ENCODE measurements at places on chromosomes 4 and X.

DNA sequence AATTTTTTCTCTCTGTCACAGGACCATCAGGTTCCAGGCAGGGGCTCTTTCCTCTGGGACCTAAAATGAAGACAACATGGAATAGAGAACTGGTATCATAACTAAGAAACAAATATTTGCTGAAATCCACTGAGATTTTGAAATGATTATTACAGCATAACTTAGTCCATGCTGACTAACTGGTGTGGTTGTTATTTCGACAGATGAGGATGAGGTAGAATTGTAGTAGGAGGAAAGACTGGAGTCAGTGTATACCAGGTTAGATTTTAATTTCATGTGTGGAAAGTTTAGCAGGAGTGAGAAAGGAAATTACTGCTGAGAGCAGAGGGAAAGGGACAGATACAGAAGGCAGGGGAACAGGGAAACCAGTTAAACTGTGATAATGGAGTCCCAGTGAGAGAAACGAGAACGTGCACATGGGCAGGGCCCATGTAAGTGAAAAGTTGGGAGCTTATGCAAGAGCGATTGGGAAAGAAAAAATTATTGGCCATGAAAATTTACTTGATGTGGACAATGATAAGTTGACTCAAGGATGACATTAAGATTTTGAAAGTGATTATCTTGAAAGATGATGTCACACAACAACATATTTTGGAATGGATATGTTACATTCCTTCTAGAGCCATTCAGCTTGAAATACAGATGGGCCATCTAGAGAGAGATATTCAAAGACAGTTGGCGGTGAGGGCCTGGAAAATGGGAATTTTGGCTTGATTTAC is 98.7 kb upstream of the DDIT4L start:
- DNase-seq: peak; percentile 33

DNA sequence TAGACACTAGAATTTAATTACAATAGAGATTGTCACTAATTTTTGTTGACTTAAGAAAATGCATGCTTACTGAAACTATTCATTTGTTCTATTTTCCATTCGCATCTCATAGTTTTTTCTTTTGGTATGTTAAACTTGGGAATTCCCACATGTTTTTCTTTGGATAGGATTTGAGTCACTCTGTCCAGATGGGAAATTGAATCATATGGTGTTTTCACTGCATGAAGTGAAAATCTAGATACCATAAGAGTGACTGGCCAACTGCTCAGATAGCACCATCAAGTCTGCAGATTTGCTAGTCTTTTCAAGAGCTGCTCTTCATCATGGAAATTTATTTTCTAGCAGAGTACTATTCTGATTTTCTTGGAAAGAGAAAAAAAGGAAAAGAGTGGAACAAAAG is 172.6 kb downstream of the FAM47B start:
- peak; percentile 16 for DNase-seq

GRCh38 chr4:186840771-186841301 is 117.2 kb upstream of the FAT1 start:
- no peak for DNase-seq

GRCh38 chr4:30837131-30837539 is 117.0 kb downstream of the PCDH7 start:
- DNase-seq: no peak

DNA sequence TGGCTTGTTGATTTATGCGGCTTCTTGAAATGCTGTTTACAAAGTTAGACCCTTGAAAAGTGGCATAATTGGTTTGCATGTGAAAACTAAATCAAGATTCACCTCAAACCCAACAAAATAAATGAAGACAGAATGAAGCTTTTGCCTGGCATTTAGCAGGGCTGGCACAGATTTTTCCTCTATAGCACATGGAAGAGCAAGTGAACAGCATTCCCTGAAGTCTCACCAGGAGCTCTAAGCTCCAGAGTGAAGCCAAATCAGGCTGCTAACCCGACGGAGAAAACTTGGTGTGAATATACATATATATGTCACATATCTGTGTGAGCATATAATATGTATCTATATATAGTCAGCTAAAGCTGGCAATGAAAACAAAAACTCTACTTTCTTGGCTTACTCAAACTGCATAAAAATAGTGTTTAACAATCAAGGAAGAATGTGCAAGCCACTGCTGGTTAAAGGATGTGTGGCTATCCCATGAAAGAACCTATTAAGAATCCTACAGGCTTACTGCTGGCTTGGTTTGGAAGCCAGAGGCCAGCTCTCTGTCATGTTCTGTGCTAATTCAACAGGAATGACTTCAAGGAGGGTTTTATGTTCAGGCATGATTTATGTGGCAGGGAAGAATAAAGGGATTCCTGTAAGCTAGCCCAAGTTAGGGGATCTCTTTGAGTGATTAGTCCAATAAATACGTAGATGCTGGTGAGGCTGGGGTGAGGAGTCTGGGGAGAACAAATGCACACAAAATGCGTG is 69.9 kb downstream of the MFAP3L start:
- peak; percentile 15 for DNase-seq

DNA sequence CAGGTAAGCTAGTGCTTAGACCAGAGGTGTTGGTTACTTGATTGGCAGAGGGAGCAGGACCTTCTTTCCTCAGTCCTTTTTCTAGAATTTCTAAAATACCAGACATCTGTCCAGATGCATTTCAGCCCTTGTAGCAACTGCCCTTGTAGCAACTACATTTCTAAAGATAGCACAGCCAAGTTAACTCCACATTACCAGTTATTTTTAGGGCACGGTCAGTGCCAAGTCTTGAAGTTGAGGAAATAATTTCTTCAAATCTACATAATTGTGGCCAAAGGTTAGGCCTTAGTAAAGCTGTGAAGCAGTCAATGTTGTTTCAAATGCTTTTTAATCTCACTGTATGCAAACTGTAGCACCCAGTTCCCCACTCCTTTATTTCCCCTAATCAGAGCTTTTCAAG is 62.9 kb downstream of the MID1IP1 start:
- DNase-seq: peak; percentile 31

DNA sequence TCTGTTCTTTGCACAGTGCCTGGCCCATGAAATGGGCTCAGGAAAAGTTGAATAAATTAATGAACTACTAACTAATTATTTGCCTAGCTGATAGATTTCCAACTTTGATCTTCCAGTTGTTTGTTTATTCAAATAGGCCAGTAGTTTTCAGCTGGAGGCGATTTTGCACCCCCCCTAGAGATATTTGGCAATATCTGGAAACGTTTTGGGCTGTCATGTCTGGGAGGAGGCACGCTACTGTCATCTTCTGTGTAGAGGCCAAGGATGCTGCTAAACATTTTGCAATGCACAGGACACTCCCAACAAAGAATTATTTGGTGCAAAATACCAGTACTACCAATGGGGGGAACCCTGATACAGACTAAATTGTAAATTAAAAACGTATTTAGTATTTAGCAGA is 81.9 kb downstream of the VCX2 start:
- no peak for DNase-seq

DNA sequence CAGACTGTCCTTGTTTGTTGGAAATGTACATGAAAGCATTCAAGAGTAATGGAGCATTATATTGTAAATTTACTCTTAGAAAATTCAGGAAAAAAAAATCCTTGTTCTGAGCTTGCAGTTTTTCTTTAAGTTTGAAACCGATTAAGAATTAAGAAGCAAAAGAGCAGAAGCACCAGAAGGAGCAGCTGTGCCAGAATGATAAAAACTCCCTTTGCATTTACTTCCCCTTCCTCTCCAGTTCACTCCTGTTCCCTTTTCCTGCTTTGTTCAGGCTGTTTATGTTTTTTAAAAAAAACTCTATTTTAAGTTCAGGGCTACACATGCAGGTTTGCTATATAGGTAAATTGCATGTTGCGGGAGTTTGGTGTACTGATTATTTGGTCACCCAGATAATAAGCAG is 90.3 kb downstream of the ATOH1 start:
- DNase-seq: no peak

GRCh38 chr4:1610791-1611500 is 73.2 kb downstream of the FAM53A start:
- DNase-seq: no peak

DNA sequence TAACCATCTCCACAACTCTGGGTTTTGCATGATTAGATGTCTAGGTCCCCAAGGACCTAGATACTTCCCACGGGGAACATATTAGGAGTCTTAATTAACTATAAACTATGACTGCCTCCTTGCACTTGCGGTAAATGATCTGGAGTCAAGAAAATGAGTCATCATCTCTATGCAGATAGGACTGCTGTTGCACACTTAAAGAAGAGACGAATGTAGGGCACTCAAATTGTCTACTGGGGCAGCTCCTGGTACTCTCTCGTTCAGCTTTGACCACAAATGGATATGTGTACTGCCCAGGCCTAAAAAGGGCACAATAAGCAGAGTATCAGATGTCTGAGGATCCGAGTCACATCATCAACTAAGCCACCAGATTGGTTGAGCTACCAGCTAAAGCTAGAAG is 1783.4 kb upstream of the AGA start:
- no peak for DNase-seq

- no peak for DNase-seq
Observed at GRCh38 chrX:150546711-150547153, 21.7 kb upstream of the MTM1 start.

DNA sequence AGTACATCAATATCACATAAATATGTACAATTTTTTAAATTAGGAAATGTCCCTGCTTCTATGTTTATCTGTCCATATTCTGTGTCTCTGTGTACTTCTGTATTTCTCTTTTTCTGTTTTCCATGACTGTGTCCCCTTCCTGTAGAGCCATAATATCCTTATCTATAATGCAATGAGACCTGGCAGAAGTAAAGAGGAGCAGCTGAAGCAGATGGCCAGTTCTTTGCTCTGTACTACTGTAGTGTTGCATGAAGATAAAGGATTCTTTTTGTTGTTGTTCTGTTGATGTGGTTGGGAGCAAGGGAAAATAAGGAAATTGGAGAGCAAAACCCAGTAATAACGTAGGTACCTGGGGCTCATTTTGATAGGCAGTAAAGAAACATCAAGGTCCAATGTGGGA is 301.7 kb downstream of the ADGRL3 start:
- no peak for DNase-seq

GRCh38 chrX:49892542-49892941 is 13.3 kb downstream of the USP27X start:
- no peak for DNase-seq

DNA sequence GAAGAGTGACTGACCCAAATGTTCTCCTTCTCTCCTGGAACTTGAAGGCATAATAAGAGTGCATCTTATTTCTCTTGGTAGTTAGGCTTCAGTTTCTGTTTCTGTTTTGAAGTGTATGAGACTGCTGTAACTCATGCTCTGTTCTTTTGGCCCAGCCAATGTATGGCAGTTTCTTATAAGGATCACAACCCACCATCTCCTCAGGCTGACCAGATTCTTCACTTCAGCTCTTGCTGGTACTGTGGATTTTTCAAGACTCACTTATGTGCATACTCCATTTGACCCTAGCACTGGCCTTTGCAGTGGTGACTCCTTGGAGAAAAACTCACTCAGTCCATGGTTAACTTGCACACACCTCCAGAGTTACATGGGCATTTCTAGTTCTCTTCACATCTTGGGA is 9.6 kb upstream of the YTHDC1 start:
- DNase-seq: no peak

- no peak for DNase-seq
Observed at GRCh38 chr4:41714364-41715000, 34.0 kb downstream of the PHOX2B start.

GRCh38 chrX:14718403-14718802 is 154.5 kb downstream of the FANCB start:
- DNase-seq: no peak

GRCh38 chr4:13399257-13399656 is 84.9 kb downstream of the RAB28 start:
- DNase-seq: no peak

GRCh38 chr4:171719691-171720090 is 93.5 kb upstream of the GALNTL6 start:
- no peak for DNase-seq

DNA sequence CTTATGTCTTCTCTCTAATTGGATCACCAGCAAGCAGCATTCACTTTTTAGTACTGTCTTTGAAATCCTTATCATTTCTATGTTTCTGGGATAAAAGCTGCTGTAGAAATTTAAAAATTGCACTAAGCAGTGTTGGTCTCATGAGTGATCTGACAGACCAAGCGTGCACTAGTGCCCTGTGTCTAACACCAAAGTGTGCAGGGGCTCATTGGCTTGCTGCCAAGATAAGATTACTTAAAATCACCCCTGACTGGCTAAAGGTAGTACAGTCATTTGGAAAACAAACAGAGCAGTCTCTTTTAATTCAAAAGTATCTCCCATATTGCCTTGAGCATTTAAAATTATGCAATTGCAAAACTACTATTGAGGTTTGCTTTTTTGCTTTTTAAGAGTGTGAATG is 304.6 kb downstream of the ARAP2 start:
- no peak for DNase-seq

- DNase-seq: no peak
Observed at GRCh38 chrX:102580891-102581290, 18.4 kb upstream of the ARMCX5 start.

DNA sequence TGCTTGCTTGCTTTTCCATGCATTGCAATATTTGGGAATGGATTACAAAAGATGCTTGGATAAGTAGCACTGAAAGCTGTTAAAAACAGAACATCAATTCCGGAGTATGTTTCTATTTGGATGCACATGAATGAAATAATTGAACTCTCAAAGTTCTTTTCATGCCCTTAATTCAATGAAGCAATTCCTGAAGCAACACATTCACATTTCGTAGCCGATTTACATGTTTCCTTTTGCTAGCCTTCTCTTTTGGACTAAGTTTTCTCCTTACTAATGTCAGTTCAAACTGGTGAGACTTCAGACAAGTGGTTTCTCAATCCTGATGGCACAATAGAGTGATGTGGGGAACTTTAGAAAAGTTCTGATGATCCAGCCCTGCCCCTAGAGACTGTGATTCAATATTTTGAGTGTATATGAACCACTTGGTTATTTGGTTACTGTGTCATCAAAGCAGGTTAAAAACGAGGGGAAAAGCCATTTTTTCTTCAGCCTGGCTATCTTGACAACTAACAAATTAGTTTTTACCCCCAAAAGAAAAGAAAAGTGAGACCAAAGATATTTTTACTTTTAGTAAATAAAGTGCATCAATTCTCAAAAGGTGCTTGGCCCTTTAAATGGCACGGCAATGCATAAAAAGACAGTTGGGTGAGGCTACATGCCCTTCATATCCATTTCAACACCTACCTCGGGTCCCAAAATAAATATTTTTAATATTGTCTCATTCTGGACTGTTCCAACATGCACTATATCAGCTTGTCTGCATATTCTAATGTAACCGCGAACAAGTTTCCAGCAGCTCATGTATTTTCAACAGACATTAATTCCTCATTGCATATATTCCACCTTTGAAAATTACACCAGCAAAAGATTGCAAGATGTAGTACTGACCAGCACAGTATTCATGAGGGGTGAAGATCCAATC is 90.1 kb upstream of the RPL34 start:
- DNase-seq: no peak

- peak; percentile 97 for DNase-seq
Observed at GRCh38 chr4:53688186-53688790, 97.0 kb upstream of the LNX1 start.

GRCh38 chr4:73772363-73772762 is 32.0 kb downstream of the CXCL8 start:
- no peak for DNase-seq

DNA sequence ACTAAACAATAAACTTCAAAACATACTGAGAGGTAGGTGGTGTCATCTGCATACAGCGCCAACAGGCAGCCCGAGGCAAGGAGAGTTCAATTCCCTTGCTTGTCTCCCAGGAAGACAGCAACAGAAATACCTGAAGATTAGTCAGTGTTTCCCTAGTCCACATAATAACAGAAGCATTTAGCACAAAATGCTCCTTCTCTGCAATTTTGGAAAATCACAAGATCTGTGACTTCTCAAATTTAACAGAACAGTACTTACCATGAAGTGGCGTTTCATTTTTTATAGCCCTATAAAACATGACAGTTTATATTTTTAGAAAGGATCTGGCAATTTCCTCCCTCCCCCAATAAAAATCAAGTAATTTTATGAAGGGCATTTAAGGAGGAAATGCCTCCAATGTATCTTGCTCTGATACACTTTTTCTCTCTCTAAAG is 67.1 kb upstream of the MYOZ2 start:
- peak; percentile 10 for DNase-seq

Data from AG08395 (cell line).